Putamen (tissue), 1 donor: ENCODE measurements at places on chromosomes 3 and 15.
A peak's percentile ranks its signal among the peaks of the same experiment; 100 is the strongest.

- no peak for DNase-seq
These were observed 36.7 kb upstream of the AP4E1 start for GRCh38 chr15:50871832-50872231.

GRCh38 chr3:128205558-128206145, 52.4 kb downstream of the EEFSEC start:
- no peak for DNase-seq

DNA sequence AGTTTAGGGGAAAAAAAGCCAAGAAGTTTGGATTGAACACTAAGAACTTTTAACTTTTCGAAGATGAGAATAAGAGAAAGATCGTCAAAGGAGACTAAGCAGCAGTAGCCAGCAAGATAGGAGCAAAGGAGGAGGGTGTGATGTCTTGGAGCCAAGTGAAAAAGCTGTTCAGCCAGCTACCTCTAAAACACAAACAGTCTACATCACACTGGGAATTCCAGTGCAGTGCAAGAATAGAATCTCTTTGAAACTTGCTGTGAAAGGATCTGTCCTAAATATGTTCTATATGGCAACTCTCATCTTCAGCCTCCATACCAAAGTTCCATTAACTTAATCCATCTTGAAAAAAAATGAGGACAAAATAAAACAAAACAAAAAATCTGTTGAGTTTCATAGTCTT, 541.5 kb downstream of the MAGI1 start:
- no peak for DNase-seq

- DNase-seq: no peak
These were observed 49.1 kb downstream of the DHX30 start for GRCh38 chr3:47851888-47852603.

DNA sequence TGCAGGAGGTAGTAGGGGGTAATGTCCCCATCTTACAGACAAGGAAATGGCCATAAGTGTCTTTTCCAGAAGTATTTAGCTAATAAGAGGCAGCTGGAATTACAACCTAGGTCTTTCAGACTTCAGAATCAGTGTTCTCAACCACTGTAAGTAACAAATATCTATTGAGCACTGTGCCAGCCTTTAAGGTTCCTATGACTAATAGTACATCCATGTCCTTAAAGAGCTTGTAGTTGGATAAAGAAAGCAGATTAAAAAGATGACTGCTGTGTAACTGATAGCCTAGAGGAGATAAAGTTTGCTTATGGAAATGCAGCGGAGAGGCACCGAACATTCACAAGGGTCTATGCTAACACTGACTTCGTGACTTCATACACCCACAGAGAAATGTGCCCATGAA, 136.0 kb downstream of the KCNMB2 start:
- DNase-seq: no peak

DNA sequence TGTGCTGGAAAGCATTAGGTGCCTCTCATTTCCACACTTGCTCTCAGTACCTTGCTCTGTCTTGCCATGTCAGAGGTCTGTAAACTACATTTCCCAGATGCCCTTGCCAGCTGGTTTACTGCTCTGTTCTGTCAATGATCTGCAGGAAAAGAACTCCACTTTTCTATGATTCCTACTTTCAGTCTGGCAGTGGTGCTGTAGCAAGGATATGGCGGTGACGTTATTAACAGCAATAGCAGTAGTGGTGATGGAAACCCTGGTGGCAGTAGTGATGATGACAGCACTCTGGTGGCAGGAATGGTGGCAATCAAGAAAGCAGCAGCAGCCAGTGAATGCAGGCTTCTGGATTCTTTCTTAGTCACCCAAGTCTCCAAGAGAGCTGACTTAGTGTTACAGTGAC, 665.2 kb downstream of the DIPK2A start:
- no peak for DNase-seq

- no peak for DNase-seq
These were observed 883.6 kb downstream of the SQOR start for GRCh38 chr15:46518381-46518780.

- no peak for DNase-seq
These were observed 185.2 kb downstream of the GHSR start for GRCh38 chr3:172262991-172263608.

DNA sequence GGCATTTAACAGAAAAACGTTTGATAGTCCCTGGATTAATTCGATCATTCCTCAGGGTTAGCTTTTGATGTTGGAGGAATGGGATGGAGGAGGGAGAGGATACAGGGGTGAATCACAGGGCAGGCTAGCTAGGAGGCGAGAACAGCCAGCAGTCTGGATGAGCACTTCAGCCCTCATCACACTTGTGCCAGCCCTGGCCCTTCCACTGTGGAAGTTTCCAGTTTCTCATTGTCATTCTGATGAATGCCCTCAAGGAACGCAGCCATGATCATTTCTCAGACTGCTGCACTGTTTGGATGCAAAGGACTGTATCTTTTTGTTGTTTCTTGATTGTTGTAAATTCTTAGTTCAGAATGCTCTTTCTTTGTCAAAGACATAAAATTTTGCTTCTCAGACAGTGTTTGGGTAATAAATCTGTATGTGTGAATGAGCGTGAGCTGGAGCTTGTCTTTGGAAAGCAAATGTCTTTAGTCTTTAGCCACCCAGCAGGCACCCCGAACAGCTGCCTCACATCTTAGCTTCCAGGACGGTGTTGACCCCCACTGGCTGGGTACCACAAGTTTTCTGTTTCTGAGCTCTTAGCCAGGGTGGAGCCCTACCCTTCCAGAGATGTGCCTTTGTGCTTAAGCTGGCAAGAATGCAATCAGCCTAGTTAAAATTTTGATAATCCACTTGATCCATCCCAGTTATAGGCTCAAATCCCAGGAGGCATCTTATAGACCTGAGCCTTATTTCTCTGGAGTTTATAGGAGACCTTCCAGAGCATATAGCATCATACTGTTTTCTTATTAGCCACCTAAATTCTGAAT, 121.1 kb downstream of the PDCD6IP start:
- no peak for DNase-seq

DNA sequence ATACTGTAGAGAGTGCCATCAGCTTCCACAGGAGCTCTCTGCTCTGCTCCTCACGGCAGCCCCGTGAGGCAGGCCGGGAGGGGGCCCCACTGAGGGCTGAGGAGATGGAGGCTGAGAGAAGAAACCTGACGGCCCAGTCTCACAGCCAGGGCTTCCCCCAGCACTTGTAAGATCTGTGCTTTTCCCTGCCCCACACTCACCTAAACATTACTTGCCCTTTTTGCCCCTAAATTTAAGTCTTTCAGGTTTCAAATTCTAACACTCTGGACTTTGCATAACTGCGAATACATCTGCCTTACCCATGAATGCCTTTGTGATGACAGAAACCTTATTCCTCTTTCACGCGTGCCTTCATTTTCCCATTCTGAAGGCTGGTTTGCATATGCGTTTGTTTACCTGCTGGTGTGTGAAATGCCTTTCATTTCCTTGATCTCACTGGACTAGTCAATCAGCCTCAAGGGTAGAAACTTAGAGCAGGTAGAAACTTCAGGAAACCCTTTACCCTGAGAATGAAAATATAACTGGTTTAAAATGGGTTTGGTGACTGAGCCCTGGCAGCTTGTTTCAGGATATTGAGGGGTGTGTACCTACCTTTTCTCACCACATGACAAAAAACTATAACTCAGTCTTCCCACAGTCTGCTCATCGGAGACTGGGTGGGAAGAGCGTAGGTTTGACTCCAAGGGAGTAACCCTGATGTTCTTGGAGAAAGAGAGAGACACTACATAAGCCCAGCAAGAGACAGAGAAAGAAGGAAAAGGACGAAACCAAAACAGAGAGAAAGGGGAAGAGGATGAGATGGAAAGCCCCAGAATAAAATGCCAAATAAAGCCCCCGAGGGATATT, 20.1 kb downstream of the SLC12A8 start:
- peak; percentile 45 for DNase-seq

DNA sequence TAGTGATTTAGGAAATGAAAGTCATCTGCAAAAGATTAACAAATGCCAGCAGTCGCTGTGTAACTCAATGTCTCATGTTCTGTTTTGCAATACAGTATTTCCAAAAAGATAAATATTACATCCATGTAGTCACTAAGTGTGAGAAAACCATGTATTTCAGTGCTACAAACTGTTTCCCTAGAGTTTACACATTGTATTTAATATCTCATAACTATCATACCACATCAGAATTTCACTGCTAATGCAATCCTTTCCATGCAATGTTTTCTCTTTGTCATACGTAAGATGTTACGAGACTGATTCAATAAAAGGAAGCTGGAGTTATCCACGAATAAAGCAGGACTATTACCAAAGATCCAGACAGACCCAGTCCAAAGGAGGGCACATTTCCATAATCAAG, 269.4 kb downstream of the GBE1 start:
- DNase-seq: no peak

GRCh38 chr3:16427103-16427965, 86.2 kb downstream of the RFTN1 start:
- no peak for DNase-seq

DNA sequence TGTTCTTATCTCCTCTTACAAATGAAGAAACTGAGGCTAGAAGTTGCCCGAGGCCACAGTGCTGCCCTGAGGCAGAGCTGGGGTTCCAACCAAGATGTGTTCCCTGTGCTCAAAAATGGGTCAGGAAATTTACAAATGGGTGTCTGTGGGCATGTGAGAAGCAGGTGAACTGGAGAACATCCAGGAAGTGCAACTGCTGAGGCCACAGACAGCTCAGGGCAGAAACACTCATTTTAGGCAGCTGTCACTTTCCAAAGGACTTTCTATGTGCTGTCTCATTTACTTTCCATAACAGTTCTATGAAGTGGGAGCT, 47.2 kb upstream of the ATP2B2 start:
- no peak for DNase-seq

GRCh38 chr3:158748237-158748828, 16.1 kb upstream of the RARRES1 start:
- DNase-seq: no peak

GRCh38 chr3:175179055-175179454, 319.9 kb downstream of the NAALADL2 start:
- no peak for DNase-seq

DNA sequence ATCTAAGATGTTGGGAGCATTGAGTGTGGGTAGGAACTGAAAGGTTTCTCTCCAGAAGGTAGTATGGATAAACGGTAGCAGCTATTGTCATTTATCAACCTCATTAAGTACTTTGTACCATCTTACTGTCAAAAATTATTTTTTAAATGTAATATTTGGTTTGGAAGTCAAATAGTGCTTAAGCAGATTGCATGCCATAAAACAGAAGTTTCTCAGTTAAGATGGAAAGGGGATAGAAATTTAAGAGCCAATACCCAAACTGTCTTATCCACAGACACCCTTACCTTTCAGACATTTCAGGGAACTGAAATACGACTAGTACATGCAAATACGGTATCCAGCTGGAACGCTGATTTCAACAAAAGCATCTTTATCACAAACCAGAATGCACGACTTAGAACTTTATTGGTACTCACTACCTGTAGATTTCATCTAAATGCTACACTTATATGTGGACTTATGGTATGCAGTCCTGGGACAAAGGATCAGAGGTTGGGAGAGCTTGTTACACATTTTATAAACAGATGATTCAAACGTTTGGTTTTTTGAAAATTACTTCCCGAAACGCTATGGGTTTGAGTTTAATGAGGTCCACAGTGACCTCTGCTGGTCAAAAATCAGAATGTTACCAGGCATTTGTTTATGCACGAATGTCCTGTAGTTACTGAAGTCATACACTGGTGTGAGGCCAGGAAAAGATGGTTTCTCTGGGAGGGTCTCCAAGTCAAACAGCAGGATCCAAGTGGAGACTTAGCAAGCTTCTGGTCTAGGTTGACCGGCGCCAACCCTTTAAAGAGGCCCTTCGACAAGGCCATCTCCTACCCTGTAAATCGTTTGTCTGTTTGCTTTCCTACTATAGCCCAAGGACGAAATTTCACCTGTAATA, 45.7 kb upstream of the DUT start:
- peak; percentile 64 for DNase-seq

DNA sequence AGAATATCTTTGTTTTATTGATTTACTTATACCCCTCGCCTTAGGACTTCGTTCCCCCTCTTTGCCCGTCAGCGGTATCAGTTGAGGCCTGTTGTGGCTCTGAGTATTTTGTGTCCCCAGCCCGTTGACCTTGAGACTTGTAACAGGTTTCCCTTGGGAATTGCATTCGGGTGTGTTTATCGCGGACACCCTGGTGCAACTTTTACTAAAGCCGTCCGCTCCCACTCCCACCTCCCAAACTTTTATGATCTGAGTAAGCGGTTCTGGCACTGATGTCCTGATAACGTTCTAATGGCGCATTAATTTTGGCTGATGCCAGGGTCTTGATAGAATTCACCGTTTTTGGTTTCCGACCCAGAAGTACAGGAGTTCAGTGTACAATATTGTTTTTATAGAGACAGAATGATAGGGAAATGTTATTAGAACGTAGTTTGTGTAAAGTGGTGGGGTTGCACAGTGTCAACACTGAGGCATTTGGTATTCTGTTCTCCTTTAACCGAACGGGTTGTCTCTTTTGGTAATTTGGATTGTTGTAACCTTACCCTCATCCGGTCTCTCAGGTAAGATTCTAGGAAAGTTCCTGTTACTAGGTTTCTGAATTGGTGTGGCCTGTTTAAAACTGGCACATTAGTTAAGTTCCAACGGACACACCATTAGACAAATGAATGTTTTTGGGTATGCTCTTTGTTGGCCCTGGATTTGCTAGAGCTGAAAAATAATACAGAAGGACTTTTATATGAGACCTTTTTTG, 47.8 kb downstream of the OIP5 start:
- DNase-seq: peak; percentile 9

DNA sequence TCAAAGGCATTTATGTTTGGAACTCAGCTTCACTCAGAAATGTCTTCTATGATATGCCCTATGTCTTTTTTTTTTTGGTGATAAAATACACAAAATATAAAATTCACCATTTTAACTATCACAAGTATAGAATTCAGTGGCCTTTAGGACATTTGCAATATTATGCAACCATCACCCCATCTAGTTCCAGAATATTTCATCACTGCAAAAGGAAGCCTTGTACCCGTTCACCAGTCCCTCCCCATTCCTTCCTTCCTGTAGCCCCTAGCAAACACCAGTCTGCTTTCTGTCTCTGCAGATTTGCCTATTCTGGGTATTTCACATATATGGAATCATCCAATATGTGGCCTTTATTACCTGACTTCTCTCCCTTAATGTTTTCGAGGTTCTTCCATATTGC, 134.8 kb downstream of the ADAMTS9 start:
- DNase-seq: no peak

DNA sequence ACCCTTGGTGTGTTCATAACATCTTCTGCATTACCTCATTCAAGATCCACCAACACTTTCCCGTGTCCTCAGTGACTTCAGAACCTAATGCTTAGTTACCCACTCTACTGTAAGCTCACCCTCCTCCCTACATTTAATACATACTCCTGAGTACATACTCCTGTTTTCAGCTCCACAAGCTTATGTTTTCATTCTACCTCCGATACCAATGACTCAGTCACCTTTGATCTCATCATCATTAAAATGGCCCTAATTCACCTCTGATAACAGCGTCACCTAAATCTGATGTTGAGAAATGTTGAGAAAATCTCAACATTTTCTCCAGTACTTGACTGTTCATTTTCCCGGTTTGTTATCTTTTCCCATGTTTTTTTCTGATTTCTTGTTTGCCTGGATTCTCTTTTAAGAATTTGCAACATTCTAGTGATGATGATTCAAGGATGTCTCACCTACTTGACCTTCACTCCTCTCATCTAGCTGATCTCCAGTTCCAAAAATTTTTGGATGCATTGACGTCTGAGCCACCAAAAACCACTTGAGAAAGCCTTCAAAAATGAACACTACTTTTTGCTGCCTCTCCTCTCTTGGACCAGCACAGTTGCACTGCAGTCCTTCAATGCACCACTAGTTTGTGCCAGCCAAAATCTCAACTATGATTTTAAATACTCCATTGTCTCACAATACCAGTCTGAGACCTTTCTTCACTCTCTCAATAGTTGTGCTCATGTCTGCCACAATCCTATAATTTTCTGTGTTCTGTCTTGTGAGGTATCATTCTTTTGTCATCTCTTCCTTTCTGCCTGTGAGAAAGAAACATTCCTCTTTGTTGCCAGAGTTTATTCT, 220.7 kb upstream of the SEMA6D start:
- DNase-seq: no peak
